MV-4-11 (cell line): ENCODE measurements at places on chromosomes 3 and 15.
A peak's percentile ranks its signal among the peaks of the same experiment; 100 is the strongest.

DNA sequence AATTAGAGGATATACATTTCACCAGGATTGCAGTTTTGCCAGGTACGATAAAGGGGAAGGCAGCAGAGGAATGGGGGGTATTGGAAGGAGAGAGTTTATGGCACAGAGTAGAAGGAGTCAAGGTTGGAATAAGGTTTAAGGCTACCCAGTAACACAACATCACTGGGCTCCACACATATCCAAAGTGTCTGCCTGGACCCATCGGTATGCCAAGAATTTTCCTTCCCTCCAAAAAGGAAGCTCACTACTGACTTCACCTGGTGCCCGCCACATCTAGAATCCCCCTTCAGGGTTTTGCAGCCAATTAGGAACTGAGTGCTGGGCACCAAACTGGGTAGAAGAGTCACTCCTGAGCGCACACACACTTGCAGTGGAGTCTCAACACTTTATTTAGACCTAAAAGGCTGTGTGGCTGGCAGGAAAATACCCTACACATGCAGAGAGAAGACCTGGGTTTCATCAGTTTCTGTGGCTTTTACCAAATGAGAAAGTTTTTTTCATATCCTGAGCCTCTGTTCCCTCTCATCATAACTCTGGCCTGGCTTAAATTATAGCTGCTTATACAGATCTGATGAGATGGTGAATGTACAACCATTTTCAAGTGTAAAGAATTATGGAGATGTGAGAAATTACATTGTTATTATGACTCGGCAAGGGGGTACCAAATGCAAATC, 190.8 kb upstream of the LPP start:
- peak; percentile 33 for DNase-seq

DNA sequence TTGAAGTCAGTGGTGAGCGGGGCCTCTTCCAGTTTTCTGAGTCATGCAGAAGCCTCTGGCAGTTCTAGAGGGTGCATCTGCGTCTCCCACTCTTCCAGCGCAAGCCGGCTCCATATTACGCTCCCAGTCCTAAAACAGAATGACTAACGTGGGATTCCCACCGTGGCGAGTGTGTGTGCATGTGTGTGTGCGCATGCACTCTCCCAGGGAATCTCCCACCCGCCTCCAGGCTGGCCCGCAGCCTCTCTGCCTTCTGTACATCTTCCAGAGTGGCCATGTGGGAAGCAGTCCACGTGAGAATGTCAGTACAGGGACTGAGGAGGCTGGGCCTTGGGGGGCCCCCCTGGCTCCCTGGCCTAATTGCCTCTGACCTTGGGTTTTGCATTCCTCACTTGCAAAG, 87.7 kb downstream of the LSM3 start:
- DNase-seq, result no peak

- no peak for DNase-seq
These were observed 146.1 kb downstream of the SNRK start for GRCh38 chr3:43432462-43432861.

DNA sequence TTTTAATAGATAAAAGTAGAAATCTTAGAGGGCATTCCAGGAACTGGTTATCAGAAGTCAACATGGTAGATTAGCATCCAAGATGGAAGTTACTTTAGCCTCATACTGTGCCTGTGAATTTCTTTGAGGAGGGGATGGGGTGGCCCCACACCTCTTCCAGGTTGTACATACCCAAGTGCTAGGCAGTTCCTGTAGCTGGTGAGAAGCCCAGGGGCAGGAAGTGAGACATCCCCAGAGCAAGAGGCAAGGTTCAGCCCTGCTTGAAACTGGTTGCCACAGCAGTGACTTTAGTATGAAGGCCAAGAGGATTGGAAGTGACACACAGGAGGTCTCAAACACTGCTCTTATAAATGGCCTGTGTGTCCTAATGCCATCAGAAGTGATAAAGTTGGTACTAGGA, 11.9 kb downstream of the GTPBP8 start:
- no peak for DNase-seq

GRCh38 chr3:14319654-14320182, 82.7 kb upstream of the SLC6A6 start:
- DNase-seq, result peak; percentile 97

GRCh38 chr15:90829126-90829525, 39.3 kb upstream of the FURIN start:
- DNase-seq, result no peak

- DNase-seq, result no peak
These were observed 6.3 kb downstream of the SCG3 start for GRCh38 chr15:51687565-51687964.

DNA sequence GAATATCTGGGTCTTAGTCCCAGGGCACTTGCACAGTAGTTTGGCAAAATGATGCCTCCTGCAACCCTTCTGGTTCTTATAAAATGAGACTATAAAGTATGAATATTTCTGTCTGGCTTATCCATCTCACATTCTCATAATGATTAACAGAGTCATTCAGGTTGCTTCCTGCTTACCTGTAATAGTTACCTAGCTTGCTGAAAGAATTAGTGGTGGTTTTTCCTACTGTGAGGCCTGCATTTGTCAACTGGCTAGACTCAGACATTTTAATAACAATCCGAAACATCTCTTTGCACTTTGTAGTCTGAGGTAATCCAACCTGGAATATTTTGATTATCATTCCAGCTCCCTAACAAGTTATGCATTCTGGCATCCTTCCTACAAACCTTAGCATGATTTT, 75.6 kb upstream of the POU1F1 start:
- no peak for DNase-seq

- DNase-seq, result no peak
These were observed 2.2 kb downstream of the C15orf62 start for GRCh38 chr15:40772014-40772413.

DNA sequence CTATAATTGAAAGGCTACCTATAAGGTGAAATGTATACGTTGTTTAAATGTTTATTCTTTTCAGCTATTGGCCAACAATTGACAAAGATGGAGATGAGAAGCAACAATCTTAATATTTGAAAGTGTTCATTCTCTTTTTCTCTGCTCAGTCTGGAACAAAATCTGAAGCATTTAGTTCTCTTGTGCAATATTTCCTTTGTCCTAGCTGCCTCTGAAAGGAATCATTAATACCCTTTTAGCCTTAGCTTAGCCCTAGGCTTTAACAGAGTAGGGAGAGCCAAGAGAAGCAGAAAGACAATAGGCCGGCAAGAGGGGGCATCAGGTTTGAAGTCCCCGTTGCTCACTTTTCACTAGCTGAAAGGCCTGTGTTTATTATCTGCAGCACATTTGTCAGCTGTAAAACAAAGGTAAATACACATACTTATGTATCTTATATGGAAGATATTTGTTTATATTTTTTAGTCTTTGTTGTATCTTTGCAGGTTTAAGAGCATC, 422.5 kb upstream of the SEMA6D start:
- DNase-seq, result no peak

DNA sequence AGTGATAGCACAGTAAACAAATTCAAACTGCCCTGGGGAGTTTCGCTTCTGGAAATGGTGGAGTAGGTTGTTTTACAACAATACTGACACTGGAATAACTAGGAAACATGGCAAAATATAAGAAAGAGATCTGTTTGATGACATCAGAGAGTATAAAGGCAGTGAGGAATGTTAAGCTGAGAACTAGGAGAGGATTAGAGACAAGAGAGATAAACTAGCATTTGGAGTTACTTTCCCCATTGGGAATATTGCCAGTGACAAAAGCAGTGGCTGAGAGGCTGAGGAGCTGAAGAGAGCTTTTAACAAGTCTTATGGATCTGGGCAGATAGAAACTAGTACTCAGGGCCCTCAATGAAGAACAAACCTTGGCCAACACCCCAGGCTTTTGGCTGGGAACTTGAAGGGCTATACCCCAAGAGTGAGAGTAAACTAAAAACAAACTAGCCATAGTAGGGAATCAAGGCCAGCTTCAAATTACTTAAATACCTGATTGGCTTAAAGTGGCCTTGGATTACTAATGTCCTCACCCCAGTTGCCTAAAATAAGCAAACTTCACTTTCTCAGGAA, 280.4 kb downstream of the KLF13 start:
- no peak for DNase-seq

GRCh38 chr3:105353485-105354161, 13.1 kb upstream of the ALCAM start:
- peak; percentile 39 for DNase-seq

GRCh38 chr15:39919411-39919747, 687 bp downstream of the GPR176 start:
- DNase-seq, result no peak
